ENCODE measurements at places on chromosomes 4 and X. TPM values are rescaled to one million over a fixed set of nuclear protein-coding genes. Genes with fewer than 3 reads are reported as not detected.

Gene SLC7A11
- 5.9 TPM for total RNA-seq

Gene JADE3
- 3.8 TPM for total RNA-seq

Gene SUPT20HL1
- total RNA-seq = not detected

Gene C4orf50
- 0.04 TPM for total RNA-seq

Gene DMP1
- not detected for total RNA-seq

Gene TEX13D
- not detected for total RNA-seq
